Effector memory CD8-positive, alpha-beta T cell (primary cell): ENCODE measurements at places on chromosomes 12 and 14.

GRCh38 chr12:100794441-100795173, at the start of gene ANO4:
Gene ANO4, plus strand, starts transcription at chr12:100794776. Its CDS starts 107,010 bp downstream, at chr12:100901786.
- H3K4me1 ChIP-seq = no peaks in the 10 kb centered on the region
- H3K4me3 ChIP-seq = no peak within 1 kb of the TSS
- no peak for DNase-seq
- no peaks in the 10 kb centered on the region for H3K27me3 ChIP-seq

GRCh38 chr14:85701763-85702162, 171.8 kb downstream of the FLRT2 start:
- H3K27me3 ChIP-seq = no peaks in the 10 kb centered on the region
- no peaks in the 10 kb centered on the region for H3K4me1 ChIP-seq
- H3K27ac ChIP-seq = no peak overlapping the region
- H3K36me3 ChIP-seq = no peaks in the 10 kb centered on the region

- no peaks in the 10 kb centered on the region for H3K4me1 ChIP-seq
- H3K27me3 ChIP-seq = no peaks in the 10 kb centered on the region
- no peak for DNase-seq
- no peak overlapping the region for H3K4me3 ChIP-seq
- no peaks in the 10 kb centered on the region for H3K36me3 ChIP-seq
Observed at GRCh38 chr12:94507455-94507854, 47.8 kb upstream of the CEP83 start.

DNA sequence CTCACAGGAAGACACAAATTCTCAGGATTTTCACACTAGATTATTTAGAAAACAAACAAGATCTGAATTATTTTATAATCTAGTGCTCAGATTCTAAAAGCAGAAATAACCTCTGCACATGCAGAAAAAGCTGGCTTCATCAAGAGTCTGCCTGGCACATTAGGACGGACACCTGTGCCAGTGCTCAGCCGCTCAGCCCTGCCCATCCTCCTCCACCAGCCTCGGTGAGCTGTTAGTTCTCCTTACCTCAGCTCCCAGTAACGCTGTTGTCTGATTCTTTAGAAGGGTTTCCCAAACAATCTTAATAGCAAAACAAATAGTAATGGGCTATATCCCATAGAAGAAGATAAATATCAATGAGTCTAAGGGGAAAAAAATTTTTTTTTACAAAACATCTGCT, 27.7 kb downstream of the DUSP16 start:
- H3K27me3 ChIP-seq = no peaks in the 10 kb centered on the region
- H3K4me3 ChIP-seq = no peak overlapping the region

DNA sequence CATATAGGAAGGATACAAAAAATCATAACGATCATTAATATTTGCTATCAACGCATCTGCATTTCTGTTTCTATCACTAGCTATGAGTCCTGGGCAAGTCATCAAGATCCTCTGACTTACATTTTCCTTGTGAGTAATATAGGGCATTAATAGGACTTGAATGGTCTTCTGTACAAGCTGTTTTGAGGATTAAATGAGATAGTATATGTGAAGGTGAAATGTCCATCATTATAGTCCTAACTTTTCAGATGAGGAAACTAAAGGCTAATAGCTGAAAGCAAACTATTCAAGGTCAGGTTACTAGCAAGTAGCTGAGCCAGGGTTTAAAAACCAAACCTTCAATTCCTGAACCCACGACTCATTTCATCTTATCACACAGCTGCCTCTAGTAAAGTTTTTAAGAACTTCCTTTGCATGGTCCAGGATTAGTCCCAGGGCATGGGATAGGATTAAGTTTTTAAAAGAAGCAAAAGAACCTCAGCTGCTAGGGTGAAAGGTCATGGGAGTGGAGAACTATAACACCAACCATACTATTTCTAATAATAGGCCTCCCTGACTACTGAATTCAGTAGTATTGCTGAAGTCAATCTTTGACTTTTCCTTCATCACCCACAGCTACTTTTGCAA, 101.4 kb upstream of the ADAMTS20 start:
- no peaks in the 10 kb centered on the region for H3K27me3 ChIP-seq
- no peaks in the 10 kb centered on the region for H3K4me1 ChIP-seq
- no peak overlapping the region for H3K4me3 ChIP-seq

DNA sequence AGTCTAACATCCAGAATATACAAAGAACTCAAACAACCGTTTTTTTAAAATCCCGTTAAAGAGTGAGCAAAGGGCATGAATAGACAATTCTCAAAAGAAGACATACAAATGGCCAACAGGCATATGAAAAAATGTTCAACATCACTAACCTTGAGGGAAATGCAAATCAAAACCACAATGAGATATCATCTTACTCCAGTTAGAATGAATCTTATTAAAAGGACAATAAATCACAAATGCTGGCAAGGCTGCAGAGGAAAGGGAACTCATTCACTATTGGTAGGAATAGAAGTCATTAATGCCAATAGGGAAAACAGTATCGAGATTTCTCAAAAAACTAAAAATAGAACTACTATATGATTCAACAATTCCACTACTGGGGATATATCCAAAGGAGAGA, 520.1 kb downstream of the RMST start:
- H3K4me3 ChIP-seq = no peak overlapping the region
- H3K4me1 ChIP-seq = no peaks in the 10 kb centered on the region
- H3K27ac ChIP-seq = no peak overlapping the region
- H3K36me3 ChIP-seq = no peaks in the 10 kb centered on the region
- DNase-seq = no peak
- no peaks in the 10 kb centered on the region for H3K27me3 ChIP-seq

DNA sequence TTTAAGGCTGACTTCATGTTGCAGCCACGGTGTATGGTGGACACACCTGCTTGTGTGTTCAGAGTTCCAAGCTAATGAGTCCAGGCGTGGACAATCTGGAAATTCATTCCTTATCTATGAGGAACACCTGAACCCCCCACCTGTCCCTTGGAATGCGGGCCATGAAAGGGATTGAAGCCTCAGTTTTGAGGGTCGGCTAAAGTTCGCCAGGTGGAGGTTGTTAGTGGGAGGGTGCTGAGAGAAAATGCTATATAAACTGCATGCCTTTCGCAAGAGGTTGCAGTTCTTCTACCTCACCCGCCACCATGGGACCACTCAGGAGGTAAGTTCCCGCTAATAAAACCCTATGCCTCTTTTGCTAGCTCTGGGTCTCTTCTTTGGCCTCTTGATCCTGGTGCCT, 348.0 kb downstream of the BCL11B start:
- H3K36me3 ChIP-seq = no peaks in the 10 kb centered on the region
- H3K4me1 ChIP-seq = peaks cover 4% of the 10 kb centered on the region
- H3K27ac ChIP-seq = no peak overlapping the region
- peaks cover 9% of the 10 kb centered on the region for H3K27me3 ChIP-seq
- H3K4me3 ChIP-seq = no peak overlapping the region
- DNase-seq = no peak

- H3K27ac ChIP-seq = no peak overlapping the region
- DNase-seq = no peak
- H3K4me1 ChIP-seq = no peaks in the 10 kb centered on the region
- no peaks in the 10 kb centered on the region for H3K27me3 ChIP-seq
- H3K4me3 ChIP-seq = no peak overlapping the region
Observed at GRCh38 chr12:704516-705242, 41.4 kb upstream of the NINJ2 start.

GRCh38 chr12:115708801-115709200, 568.7 kb downstream of the MED13L start:
- no peaks in the 10 kb centered on the region for H3K36me3 ChIP-seq
- H3K4me1 ChIP-seq = no peaks in the 10 kb centered on the region
- no peaks in the 10 kb centered on the region for H3K27me3 ChIP-seq
- H3K27ac ChIP-seq = no peak overlapping the region
- DNase-seq = no peak

- H3K27ac ChIP-seq = no peak overlapping the region
- H3K27me3 ChIP-seq = peaks cover 34% of the 10 kb centered on the region
- no peaks in the 10 kb centered on the region for H3K4me1 ChIP-seq
Observed at GRCh38 chr14:76591266-76591665, 170.0 kb upstream of the VASH1 start.

- no peaks in the 10 kb centered on the region for H3K27me3 ChIP-seq
- no peak for DNase-seq
- no peaks in the 10 kb centered on the region for H3K36me3 ChIP-seq
- no peaks in the 10 kb centered on the region for H3K4me1 ChIP-seq
Observed at GRCh38 chr12:72723732-72724131, 451.6 kb downstream of the TRHDE start.

DNA sequence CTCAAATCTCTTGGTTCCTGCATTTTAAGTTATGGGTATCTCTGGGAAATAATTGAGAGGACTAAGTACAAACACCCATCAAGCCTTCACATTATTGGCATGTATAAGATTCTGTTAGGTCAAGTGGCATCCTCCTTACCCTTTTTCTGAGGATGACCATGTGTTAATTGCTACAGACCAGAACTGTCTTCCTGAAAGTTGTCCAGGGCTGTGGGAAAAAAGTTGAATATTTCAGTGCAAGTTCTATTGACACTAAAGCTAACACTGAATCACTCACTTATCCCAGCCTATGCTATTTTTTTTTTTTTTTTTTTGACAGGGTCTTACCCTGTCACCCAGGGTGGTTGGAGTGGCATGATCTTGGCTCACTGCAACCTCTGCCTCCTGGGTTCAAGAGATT, 130.1 kb upstream of the HIF1A start:
- no peak for DNase-seq
- H3K27ac ChIP-seq = no peak overlapping the region
- H3K36me3 ChIP-seq = peaks cover 23% of the 10 kb centered on the region
- peaks cover 8% of the 10 kb centered on the region for H3K27me3 ChIP-seq
- peaks cover 29% of the 10 kb centered on the region for H3K4me1 ChIP-seq
- H3K4me3 ChIP-seq = no peak overlapping the region

GRCh38 chr14:104091927-104092771, 6.6 kb downstream of the ASPG start:
- no peak overlapping the region for H3K4me3 ChIP-seq
- peaks cover 12% of the 10 kb centered on the region for H3K27me3 ChIP-seq
- peaks cover 4% of the 10 kb centered on the region for H3K4me1 ChIP-seq
- DNase-seq = no peak

- DNase-seq = no peak
- H3K27ac ChIP-seq = no peak overlapping the region
- peaks cover 42% of the 10 kb centered on the region for H3K27me3 ChIP-seq
- peaks cover 12% of the 10 kb centered on the region for H3K4me1 ChIP-seq
- H3K4me3 ChIP-seq = peak overlapping the region; percentile 26
Observed at GRCh38 chr12:7162691-7163114, 26.8 kb upstream of the PEX5 start.

GRCh38 chr12:94169495-94169894, 21.1 kb downstream of the PLXNC1 start:
- H3K27ac ChIP-seq = no peak overlapping the region
- DNase-seq = no peak
- H3K27me3 ChIP-seq = no peaks in the 10 kb centered on the region
- peaks cover 10% of the 10 kb centered on the region for H3K36me3 ChIP-seq

GRCh38 chr12:76065917-76066316, 18.6 kb downstream of the NAP1L1 start:
- DNase-seq = no peak
- no peak overlapping the region for H3K27ac ChIP-seq
- no peaks in the 10 kb centered on the region for H3K27me3 ChIP-seq
- peaks cover 13% of the 10 kb centered on the region for H3K4me1 ChIP-seq
- peaks cover 66% of the 10 kb centered on the region for H3K36me3 ChIP-seq
- no peak overlapping the region for H3K4me3 ChIP-seq

DNA sequence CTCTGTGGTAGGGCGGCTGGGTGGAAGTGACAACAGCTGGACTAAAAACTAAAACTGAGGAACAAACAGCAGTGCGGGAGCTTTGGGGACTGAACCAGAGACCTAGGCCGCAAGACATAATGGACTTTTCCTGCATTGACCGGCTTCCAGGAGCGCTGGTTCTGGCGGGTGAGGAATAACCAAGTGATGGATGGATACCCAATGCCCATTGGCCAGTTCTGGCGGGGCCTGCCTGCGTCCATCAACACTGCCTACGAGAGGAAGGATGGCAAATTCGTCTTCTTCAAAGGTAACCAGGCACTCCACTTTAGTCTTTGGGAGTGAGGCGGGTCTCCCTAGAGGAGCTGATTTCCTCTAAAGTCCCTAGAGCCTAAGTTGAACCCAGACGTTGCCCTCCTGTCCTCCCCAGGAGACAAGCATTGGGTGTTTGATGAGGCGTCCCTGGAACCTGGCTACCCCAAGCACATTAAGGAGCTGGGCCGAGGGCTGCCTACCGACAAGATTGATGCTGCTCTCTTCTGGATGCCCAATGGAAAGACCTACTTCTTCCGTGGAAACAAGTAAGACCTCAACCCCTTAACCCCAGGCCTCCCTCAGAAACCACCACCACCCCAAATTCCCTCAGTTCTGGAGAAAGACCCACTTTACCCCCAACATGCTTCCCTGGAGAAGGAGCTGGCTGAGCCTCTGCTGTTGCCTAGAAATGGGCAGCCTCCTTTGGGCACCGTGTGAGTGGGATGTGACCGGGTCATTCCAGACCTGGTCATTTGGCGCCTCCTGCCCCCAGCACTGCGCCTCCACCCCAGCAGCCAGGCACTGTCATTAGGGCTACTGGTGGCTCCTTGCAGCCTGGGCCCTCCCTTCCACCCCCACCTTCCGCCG, 8.1 kb downstream of the MMP14 start:
- no peak overlapping the region for H3K27ac ChIP-seq
- no peak overlapping the region for H3K4me3 ChIP-seq
- peaks cover 43% of the 10 kb centered on the region for H3K27me3 ChIP-seq
- DNase-seq = no peak
- H3K36me3 ChIP-seq = no peaks in the 10 kb centered on the region
- no peaks in the 10 kb centered on the region for H3K4me1 ChIP-seq

DNA sequence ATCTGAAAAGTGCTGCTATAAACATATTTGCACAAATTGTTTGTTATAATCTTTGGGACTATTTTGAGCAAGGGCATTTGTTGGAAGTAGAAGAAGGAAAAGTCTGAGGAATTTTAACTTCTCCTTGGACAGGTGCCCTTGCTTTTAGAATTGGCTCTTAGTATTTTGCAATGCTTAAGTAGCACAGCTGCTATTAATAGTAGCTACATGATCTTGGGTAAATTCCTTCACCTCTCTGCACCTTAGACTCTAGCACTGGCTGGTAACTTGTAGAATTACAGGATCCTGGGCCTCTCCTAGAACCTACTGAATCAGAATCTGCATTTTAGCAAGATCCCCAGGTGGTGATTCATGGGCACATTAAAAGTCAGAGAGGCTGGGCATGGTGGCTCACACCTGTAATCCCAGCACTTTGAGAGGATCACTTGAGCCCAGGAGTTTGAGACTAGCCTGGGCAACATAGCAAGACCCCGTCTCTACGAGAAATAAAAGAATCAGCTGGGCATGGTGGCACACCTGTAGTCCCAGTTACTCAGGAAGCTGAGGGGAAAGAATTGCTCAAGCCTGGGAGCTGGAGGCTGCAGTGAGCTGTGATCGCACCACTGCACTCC, 10.8 kb upstream of the TMEM120B start:
- no peak for DNase-seq
- no peaks in the 10 kb centered on the region for H3K27me3 ChIP-seq
- no peaks in the 10 kb centered on the region for H3K4me1 ChIP-seq
- peaks cover 4% of the 10 kb centered on the region for H3K36me3 ChIP-seq
- H3K27ac ChIP-seq = no peak overlapping the region

GRCh38 chr12:69083689-69084088, 150.7 kb upstream of the CPM start:
- no peaks in the 10 kb centered on the region for H3K36me3 ChIP-seq
- no peak overlapping the region for H3K4me3 ChIP-seq
- H3K4me1 ChIP-seq = no peaks in the 10 kb centered on the region
- H3K27ac ChIP-seq = no peak overlapping the region
- H3K27me3 ChIP-seq = peaks cover 22% of the 10 kb centered on the region
